ENCODE measurements at places on chromosomes 11 and 22.

DNA sequence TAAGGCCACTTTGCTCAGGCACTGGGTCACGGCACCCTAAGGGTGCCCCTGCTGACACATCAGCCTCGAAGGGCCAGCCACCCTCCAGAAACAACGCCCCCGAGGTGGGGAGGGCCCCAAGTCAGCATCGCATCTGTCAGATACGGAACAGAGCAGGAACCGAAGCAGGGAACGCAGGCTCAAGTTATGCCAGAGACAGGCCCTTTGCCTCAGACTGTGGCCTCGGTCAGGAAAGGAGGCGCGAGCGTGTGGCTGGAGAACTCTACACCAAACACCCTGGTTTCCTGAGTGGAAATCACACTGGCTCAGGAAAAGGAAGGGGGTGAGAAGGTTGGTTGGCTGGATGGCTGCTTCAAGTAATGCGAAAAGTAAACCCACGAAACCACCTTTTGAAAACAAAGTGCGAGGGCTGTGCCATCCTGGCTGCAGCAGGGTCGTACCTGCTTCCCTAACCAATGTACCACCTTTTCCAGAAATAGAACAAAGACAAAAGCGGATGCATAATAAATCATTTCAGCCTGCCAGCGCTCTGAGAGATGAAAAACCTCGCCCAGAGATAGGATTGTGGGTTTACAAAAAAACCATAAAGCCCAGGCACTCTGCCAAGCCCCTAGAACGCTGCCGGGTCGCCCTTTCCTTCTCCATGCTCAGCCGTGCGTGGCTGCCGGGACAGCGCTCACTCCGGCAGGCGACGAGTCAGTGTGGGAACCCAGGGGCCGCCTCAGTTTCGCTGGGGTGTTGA lies 38.6 kb downstream of the TRMU start:
- no peak for DNase-seq

GRCh38 chr11:16942342-16942741 lies 71.9 kb downstream of the PLEKHA7 start:
- DNase-seq = no peak

DNA sequence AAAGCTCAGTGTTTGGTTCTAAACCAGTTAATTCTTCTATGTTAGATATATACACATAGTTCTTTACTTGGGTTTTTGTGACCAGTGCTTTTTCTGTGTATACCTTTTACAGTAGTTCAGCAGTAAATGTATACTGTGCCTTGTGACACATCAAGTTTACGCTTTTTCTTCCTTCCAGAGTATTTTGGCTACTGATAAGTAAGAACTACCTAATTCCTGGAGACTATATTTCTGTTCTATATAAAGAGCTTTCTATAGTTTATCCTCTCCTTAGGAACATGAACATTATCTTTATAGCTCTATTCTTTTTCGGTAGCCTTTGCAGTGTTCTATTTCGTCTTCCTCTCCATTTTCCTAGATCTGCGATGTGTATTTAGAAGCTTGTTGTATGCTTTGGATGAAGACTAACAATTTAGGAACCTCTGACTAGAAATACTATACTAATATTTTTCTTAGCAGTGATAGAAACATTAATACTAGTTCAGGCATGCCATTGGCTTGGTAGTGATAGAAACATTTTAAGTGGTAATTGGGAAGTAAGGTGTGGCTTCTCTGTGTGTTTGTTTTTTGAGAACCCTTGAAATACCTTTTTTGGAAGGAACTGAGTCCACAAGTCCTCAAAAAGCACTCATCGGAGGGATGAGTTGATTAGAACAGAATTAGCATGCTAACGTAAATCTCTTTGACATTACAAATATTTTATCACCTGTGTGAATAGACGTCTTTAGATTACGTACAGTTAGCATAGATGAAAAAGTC lies 74.6 kb downstream of the ARHGEF12 start:
- no peak for DNase-seq

DNA sequence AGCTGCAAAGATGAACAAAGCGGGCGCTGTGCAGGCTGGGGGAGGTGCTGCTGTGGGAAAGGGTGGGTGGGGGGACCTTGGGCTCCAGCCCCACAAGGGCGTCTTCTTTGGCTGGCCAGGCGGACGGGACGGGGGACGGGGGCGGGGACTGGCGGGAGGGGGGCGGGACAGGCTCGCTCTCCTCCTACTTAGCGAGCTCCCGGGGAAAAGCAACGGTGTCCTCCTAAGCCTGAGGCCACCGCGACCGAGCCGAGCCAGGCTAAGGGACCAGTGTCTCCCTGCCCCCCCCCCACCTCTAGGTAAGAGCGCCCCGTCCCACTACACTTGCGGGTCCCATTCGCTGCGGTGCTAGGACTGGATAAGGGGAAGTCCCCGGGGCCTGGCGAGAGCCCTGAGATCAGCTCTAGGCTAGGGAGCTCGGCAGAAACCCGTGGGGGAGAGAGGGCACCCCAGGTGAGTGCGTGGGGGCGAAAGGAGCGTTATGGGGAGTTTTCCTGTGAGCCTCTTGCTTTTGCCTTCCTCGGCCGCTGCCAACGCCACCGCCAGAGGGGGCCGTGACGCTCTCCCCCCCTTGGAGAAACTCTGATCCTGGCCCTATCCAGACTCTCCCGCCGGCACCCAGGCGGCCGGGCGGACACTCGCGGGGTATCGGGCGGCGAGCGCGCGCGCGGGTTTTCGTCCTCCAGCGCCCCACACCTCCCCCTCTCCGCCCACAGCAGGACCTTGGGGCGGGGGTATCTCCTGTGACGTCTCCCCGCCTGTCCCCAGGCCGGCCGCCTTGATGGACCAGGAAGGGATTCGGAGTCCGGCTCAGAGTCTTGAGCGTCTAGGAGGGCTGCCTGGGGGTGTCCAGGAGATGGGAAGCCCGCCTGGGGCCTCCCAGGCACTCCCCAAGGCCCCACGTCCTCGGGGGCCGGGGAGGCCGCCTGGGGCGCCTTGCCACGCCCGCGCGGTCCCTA lies at the start of gene PHLDB1:
Gene PHLDB1, plus strand, starts transcription at position 215 of the 959 bp plus-strand sequence. CDS start 6,222 bp downstream, outside the sequence.
- DNase-seq = peak; percentile 68

GRCh38 chr11:105448703-105449079 lies 161.2 kb upstream of the GRIA4 start:
- no peak for DNase-seq

- no peak for DNase-seq
Measured at GRCh38 chr11:105046898-105047579, 1.9 kb upstream of the CARD16 start.

DNA sequence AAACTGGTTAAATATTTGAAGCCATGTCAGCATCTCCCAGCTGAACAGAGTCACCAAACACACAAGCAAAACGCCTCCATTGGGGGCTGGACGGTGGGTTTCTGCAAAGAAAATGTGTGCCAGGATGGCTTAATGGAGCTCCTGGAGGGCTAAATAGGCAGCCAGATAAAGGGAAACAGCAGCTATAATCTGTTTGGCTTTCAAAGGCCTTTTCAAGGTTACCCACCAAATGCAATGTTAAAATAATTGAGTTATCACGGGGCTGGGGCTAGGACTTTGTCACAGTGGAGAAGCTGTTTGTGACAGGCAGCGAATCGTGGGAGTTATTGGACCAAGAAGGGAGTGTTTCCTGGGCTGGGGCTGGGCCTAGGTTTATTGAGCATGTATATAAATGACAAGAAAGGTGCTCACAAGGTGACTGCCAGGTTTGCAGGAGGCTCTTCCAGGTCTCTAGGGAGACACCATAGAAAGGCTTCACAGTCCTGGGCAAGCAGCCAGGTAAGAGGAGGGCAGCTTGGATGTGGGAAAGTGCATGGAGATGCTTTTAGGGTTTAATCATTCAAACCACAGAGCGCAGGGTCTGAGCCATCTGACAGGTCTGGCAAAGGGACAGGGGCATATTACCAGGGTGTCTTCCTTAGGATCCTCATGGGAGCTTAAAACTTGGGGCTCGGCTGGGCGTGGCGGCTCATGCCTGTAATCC lies 28.3 kb downstream of the GRIK4 start:
- no peak for DNase-seq

- DNase-seq = no peak
Measured at GRCh38 chr11:116687458-116688201, 85.2 kb downstream of the BUD13 start.

DNA sequence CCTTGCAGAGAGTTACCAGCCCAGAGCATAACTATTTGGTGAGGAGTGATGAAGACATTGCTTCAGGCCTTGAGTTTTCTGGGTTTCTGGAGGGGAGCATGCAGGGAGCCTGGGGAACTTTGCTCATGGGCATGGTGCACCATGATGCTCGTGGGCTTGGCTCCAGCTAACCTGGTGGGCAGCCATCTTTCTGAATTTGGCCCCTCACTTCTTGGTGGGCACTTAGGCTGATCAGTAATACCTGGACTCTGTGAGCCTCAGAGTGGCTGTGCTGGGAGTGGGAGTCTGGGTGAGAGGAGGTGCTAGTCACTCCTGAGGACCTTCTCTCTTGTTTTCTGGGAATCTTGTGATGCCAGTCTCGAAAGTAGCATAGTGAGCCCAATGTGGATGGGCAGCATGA lies 30.6 kb downstream of the AMPD3 start:
- DNase-seq = no peak

DNA sequence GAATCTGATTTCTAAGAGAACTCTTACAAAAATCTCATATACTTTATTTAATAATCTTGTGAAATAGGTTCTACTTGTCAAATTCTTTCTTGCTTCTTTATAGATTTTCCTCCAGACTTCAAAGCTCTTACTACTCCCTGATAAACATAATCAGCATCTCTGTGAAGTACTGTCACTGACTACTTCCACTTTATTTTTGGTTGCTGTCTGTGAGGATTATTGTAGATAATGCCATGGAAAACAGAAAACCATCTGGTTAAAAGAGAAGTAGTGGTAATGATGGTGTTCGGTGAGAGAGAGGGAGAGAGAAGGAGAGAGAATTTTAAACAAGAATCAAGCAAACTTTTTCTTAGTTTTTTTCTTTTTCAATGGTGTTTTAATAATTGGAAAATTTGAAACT lies 152.3 kb downstream of the TMEM135 start:
- no peak for DNase-seq

GRCh38 chr11:122359081-122359571 lies 243.1 kb upstream of the BLID start:
- no peak for DNase-seq

- DNase-seq = no peak
Measured at GRCh38 chr22:35375031-35375430, 5.9 kb upstream of the HMOX1 start.

DNA sequence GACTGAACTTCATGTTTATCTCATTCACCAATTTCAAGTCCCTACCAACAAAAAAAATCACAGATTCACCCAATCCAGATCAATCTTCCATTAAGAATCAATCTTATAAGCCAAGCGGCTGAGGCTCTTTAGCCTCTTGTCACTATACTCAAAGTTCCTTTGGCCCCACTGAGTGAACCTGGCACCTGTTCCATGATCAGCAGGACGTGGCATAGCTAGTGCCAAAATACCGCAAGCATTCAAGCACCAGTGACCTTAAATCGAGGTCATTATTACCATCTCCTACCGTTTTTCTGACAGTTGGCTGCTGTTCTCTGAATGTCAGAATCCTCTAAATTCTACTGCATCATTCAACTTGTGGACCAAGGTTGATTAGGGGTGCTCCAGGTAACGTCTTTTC lies 141.2 kb downstream of the CADM1 start:
- no peak for DNase-seq

DNA sequence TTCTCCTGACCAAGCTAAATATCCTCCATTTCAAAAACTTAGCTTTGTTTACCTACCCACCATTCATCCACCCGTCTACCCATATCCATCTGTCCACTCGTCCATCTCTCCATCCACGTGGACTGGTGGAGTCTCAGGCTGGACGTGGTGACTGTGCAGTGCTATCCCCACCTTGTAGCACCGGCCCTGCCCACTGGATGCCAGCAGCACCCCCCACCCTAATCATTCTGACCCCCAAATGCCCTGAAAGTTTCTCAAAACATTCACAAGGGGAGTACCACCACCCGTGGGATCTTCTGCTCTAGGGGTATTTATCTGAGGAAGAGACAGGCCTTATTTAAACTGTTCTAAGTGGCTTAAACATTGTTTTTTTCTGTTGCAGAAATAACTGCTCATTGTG lies 206.4 kb downstream of the TBC1D22A start:
- DNase-seq = no peak

- no peak for DNase-seq
Measured at GRCh38 chr11:12126344-12127019, 16.1 kb downstream of the MICAL2 start.

DNA sequence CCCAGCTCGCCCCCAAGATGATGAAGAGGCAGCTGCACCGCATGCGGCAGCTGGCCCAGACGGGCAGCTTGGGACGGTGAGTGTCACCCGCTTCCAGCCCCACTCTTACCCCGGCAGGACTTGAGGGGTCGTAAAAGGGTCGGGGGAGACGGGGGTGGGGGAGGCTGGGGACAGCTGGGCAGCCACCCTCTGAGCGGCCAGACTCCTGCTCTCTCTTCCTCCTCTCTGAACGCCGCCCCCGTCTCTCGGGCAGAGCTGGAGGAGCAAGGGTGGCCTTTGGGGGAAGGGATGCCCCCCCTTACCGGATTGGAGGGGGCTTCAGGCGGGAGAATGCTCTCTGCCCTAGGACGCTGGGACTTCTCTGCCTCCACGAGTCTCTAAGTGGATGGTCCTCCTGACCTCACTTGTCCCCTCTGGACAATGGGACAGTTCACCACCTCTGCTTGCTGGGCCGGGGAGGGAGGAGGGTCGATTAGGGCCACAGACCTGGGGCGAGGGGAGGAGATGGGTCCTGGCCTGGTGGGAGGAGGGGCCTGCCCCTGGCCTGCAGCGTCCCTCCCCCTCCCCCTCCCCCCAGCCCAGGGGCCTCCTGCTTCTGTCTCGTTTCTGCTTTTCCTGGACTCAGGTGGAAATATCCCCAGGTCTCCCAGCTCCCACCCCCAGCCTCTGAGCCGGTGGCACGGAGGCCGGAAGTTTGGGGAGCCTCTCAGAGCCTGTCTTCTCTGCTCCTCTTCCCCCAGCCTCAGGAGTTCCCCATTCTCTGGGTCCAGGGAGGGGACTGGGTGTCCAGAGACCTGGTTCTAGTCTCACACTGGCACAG lies 512 bp downstream of the SH3BP1 start:
- no peak for DNase-seq

GRCh38 chr22:19522190-19522880 lies 1.9 kb downstream of the CLDN5 start:
- no peak for DNase-seq

- no peak for DNase-seq
Measured at GRCh38 chr22:44266796-44267760, 45.7 kb downstream of the SHISAL1 start.

- DNase-seq = no peak
Measured at GRCh38 chr11:16738947-16739815, 734 bp downstream of the C11orf58 start.

- DNase-seq = no peak
Measured at GRCh38 chr11:110491577-110492320, 62.0 kb downstream of the FDX1 start.

DNA sequence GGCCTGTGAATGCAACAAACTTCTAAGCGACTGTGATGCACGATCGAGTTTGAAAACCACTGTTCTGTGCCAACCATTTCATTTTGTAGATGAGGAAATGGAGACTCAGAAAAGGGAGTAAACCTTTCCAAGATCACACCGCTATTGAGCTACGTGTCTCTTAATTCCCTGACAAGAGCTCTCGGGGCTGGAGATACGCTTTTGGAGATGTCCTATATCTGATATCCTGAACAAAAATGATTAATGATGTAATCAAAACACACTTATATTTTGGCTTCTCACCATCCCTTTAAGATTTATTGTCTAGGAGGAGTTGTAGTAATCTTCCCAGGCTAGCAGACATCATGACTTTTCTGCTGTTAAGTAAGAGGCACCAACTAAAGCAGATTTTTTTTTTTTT lies 1.7 kb upstream of the PARVA start:
- no peak for DNase-seq

- no peak for DNase-seq
Measured at GRCh38 chr11:70756756-70757155, 358.4 kb downstream of the CTTN start.

- no peak for DNase-seq
Measured at GRCh38 chr11:111797145-111797581, 31.0 kb upstream of the PPP2R1B start.

- no peak for DNase-seq
Measured at GRCh38 chr11:106276126-106276525, 198.7 kb downstream of the AASDHPPT start.

Measured in mesothelial cell of epicardium (in vitro differentiated cells).